ENCODE measurements at places on chromosomes 16 and 17. TPM values are rescaled to one million over a fixed set of nuclear protein-coding genes. Genes with fewer than 3 reads are reported as not detected.

GRCh38 chr17:40157973-40158372 lies 17.6 kb downstream of the CASC3 start:
- DNase-seq: no peak

The RAB37 gene
- polyA plus RNA-seq: 6.6 TPM

GRCh38 chr17:44502598-44503146 lies 534 bp downstream of the GPATCH8 start:
- DNase-seq: no peak

- no peak for DNase-seq
Measured at GRCh38 chr17:16287563-16288027, 65.7 kb downstream of the CENPV start.

- DNase-seq: no peak
Measured at GRCh38 chr16:19431636-19432340, 14.1 kb downstream of the TMC5 start.

- DNase-seq: no peak
Measured at GRCh38 chr17:17253406-17253805, 16.4 kb upstream of the FLCN start.

The SULT1A2 gene
- 2.2 TPM for polyA plus RNA-seq

GRCh38 chr17:1561420-1562175 lies 994 bp downstream of the PITPNA start:
- DNase-seq: no peak

GRCh38 chr17:62760945-62761267 lies 47.2 kb downstream of the MARCHF10 start:
- DNase-seq: no peak

DNA sequence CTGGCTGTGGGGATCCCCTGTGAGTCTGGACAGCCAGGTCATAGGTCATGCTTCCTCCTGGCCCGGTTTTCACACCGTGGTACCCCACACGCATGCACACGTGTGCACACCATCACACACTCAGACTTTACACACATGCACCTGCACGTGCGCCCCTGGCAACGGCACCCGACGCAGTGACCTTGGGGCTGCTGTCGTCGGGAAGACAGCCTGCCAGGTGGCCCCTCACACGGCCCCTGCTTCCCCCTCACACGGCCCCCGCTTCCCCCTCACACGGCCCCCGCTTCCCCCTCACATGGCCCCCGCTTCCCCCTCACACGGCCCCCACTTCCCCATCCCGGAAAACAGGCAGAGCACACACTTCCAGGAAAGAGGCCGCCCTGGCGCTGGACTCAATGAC lies 45.1 kb downstream of the CBFA2T3 start:
- DNase-seq: no peak

The ABI3 gene
- 4.2 TPM for polyA plus RNA-seq
